ENCODE measurements at places on chromosomes 5 and 9.

DNA sequence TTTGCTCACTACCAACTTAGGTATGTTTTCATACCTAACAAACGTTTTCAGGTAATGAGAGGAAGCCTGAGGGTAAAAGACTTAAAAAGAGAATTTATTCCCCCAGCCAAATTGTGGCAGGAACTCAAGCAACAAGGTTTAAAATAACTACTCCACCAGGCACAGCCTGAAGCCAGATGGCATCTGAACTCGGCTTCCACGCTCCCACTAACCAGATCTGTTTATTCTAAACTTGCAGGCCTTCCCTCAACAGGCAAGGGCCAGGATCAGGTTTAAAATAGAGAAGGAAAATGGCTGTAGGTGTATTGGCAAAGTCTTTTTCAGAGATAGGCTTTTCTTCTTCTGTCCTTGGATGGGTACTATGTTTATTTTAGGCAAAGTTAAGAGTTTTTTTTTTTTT, 89.4 kb downstream of the OTULIN start:
- DNase-seq: no peak

DNA sequence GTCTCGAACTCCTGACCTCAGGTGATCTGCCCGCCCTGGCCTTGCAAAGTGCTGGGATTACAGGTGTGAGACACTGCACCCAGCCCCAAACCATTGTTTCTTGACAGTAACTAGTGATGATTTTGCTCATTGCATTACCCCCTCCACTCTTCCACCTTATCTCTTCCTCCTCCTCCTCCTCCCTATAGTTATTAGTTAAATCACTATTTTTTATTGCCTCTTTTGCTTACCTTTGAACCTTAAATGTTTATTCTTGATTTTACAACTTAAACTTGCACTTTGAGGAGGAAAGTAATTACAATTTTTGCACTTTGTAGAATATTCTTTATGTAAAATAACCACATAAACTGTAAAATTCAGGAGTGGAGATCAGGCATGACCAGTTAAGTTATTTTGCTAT, 35.7 kb downstream of the RASGRF2 start:
- no peak for DNase-seq

- no peak for DNase-seq
These were observed 146.2 kb downstream of the COX7C start for GRCh38 chr5:86763929-86764328.

DNA sequence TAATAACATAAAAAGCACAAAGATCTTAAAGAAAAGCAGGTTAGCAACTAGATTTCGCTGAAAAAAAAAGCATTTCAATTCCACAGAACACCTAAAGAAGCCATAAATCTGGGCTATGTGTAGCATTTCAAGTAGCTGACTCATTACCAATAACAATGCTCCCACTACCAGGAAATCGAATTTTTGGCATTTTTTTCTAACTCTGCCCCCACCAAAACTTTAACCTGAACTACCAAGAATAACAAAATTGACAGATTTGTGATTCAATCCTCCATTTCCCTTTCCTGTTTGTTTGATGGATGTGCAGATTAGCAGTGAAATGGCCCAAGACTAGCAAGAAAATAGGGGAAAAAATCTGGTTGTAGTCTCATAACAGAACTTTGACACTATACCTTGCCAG, 180.2 kb downstream of the RASEF start:
- no peak for DNase-seq

GRCh38 chr5:127367029-127367428, 76.4 kb downstream of the MEGF10 start:
- no peak for DNase-seq

GRCh38 chr5:54148858-54149257, 161.5 kb downstream of the ARL15 start:
- no peak for DNase-seq

GRCh38 chr5:113572716-113573115, 59.2 kb downstream of the YTHDC2 start:
- DNase-seq: no peak

GRCh38 chr5:22044229-22044628, 808.9 kb downstream of the CDH12 start:
- DNase-seq: no peak

DNA sequence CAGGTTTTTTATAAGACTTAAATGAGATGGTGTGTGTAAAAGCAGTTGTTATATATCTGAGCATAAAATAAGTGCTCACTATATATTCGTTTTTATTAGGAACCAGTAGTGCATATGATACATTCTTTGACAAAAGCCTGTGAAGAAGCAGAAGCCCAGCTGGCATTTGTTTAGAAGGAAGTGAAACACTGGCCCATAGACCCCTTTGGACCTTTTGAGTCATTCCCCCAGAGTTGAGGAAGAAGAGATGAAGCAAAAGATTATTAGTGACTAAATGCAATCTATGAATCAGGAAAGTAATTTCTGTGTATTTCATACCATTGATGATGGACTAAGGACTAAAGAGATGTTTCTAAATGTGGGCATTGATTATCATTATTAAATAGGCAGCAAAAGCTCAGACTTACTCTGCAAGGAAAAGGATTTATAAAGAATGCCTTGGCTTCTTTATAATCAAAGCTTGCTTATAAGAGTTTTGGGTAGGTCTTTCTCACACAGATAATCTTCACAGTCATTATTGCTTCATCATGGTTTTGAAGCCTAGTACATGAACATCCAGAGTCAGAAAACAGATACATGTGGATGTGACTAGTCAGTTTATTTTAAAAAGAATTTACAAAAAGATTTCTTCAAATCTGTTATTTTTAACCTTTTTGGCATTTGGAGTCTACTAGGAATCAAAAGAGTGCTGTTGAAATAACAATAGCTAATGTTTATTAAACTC, 16.9 kb upstream of the FER start:
- no peak for DNase-seq

Data from activated CD4-positive, CD25-positive, alpha-beta regulatory T cell (primary cell).